Esophagus muscularis mucosa (tissue), 4 donors: ENCODE measurements at places on chromosomes 12 and 14.
A peak's percentile ranks its signal among the peaks of the same experiment; 100 is the strongest.

DNA sequence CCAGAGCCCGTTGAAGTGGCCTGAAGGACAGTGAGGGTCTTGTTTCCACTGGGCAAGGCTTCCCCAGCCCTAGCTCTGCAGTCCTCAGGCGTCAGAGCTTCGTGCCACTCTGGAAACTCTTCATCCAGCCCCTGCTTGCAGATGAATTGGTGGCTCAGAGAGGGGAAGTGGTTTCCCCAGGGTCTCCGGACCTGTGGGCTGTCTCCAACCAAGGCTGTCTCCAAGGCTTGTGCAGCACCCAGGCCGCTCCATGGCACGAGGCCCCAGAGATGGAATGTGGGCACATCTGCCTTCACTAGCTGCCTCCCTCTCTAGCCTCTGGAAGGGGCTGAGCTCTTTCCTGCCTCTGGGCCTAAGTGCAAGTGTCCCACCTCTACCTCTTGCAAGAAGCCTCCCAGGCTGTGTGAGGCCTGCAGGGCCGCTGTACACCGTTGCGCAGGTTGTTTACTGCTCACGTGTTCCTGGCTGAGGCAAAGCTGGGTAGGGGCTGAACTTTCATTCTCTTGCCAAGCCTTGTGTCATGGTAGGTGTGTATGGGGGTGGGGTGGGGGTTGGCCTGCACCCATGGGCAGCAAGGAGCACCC, 11.1 kb downstream of the RIN3 start:
- no peaks in the 10 kb centered on the region for H3K27me3 ChIP-seq
- no peak overlapping the region for H3K4me3 ChIP-seq
- peaks cover 22% of the 10 kb centered on the region for H3K4me1 ChIP-seq

DNA sequence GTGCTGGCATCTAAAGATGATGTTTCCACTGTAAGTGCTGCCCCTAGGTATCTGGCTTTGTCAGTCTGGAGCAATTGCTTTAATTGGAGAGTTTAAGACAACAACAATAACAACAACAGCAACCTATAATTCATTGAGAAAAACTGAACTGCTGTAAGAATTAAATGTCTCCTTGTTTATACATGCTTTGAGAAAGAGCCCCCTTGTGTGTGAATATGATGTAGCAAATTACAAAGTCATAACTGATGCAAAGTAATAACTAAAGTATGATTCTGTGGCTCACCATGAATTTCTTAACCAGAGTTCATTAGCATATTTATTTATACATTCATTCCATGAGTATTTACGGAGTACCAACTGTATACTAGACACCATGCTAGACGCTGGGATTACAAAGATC, 59.2 kb upstream of the PRIMA1 start:
- no peak overlapping the region for H3K4me3 ChIP-seq
- H3K4me1 ChIP-seq = peaks cover 5% of the 10 kb centered on the region
- no peak for DNase-seq
- H3K27ac ChIP-seq = no peak overlapping the region
- H3K27me3 ChIP-seq = no peaks in the 10 kb centered on the region

GRCh38 chr12:49961993-49962764, 507 bp downstream of the AQP5 start:
- no peaks in the 10 kb centered on the region for H3K36me3 ChIP-seq
- DNase-seq = no peak
- no peaks in the 10 kb centered on the region for H3K27me3 ChIP-seq

- no peak overlapping the region for H3K4me3 ChIP-seq
- peaks cover 51% of the 10 kb centered on the region for H3K4me1 ChIP-seq
- peak overlapping the region; percentile 84 for H3K27ac ChIP-seq
- H3K36me3 ChIP-seq = no peaks in the 10 kb centered on the region
- H3K27me3 ChIP-seq = no peaks in the 10 kb centered on the region
- DNase-seq = no peak
These were observed 171.4 kb downstream of the NDUFA12 start for GRCh38 chr12:94832105-94832504.

DNA sequence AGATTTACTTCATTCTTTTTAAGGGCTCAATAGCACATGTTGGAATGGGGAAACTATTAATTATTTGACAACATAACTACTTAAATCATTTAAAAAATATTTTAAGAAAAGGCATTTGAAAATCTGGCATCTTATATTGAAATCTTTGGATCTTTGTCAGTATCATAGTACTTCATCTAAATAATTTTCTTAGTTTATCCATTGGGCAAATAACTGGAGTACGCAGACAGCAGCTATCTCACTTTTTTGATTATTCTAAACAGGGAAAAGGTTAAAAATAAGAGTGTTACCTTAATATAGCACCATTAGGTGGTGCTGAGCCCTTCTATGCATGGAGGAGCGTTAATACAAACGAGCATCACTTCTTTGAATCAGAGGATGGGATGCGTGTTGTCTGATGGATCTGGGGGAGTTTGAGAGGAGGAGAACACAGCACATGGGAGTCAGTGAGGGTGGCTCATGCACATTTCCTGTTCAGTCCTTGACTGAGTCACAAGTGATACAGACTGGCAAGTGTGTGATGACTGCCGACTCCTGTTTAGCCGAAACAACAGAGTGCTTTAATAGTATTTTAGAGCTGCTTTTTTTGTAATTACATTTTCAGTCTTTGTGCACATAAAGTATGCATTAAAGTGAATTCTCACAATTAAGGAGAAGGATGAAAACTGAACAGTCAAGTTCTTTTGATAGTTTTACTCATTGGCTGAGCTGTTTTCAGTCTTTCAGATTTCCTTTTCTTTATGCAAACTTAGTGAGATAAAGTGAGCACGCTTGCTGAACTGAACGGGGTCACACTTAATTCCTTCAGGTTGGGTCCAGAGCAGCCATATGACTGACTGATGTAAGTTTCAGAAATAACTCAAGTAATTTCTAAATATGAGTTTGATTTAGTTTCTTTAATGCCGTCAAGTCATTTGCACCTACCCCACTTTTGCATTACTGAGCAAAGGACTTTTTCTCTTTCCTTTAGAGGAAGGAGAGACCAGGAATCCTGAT, 92.7 kb downstream of the DIP2B start:
- H3K4me3 ChIP-seq = no peak overlapping the region
- peaks cover 22% of the 10 kb centered on the region for H3K4me1 ChIP-seq
- H3K27ac ChIP-seq = no peak overlapping the region

DNA sequence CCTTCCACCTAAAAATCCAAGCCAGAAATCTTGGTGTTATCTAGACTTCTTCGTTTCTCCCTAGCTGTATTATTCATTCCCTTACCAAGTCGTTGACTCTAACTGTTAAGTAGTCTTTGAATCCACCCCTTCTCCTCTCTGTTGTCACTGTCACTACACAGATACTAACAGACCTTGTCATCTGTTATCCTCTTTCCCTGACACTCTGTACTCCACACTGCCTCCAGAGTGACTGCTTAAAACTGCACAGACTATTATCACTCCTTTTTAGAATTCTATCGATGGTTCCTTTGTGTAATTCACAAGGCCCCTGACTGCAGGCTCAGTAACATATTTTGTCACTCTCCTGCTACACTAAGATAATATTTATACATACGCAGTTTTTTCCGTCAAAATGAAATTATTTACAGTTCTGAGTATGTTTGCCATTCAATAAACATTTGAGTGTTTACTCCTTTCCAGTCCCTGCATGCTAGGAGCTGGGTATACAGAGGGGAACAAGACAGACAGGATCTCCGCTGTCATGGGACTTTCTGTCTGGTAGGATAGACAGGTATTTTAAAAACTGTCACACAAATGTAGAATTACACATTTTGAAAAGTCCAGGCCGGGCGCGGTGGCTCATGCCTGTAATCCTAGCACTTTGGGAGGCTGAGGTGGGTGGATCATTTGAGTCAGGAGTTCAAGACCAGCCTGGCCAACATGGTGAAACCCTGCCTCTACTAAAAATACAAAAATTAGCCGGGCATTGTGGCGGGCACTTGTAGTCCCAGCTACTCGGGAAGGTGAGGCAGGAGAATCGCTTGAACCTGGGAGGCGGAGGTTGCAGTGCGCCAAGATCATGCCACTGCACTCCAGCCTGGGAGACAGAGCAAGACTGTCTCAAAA, 3.8 kb downstream of the MARS1 start:
- H3K4me3 ChIP-seq = no peak overlapping the region
- no peak for DNase-seq
- H3K27ac ChIP-seq = no peak overlapping the region
- no peaks in the 10 kb centered on the region for H3K27me3 ChIP-seq
- H3K36me3 ChIP-seq = peaks cover 58% of the 10 kb centered on the region
- peaks cover 15% of the 10 kb centered on the region for H3K4me1 ChIP-seq

DNA sequence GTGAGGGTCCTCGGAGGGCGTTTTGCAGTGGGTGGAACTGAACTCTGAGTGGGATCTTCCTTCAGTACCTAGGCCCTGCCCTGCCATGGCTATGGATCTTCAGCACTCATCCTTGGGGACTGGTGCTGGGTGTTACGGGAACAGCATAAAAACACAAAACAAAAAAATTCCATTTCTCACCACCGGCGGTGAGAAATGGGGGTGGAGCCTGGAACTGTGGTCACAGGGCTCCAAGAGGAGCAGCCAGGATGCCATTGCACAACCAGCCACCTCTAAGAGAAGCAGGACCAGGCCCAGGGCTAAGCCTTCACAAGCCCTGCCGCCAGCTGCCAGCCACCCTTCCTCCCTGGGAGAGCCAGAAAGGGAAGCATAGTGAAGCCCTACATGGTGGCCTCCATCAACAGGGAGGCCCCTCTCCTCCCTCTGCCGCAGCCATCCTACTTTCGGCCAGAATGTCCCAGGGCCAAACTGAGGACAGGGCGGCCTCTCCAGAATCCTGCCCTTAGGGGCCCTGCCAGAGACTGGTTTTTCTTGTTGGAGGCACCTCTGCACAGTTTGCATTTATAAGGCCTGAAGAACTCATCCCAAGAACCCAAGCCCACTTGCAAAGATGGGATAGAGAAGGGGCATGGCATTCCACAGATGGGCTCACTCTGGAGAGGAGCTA, 76.5 kb downstream of the VCPKMT start:
- H3K36me3 ChIP-seq = no peaks in the 10 kb centered on the region
- peaks cover 20% of the 10 kb centered on the region for H3K4me1 ChIP-seq
- DNase-seq = no peak
- H3K4me3 ChIP-seq = no peak overlapping the region

DNA sequence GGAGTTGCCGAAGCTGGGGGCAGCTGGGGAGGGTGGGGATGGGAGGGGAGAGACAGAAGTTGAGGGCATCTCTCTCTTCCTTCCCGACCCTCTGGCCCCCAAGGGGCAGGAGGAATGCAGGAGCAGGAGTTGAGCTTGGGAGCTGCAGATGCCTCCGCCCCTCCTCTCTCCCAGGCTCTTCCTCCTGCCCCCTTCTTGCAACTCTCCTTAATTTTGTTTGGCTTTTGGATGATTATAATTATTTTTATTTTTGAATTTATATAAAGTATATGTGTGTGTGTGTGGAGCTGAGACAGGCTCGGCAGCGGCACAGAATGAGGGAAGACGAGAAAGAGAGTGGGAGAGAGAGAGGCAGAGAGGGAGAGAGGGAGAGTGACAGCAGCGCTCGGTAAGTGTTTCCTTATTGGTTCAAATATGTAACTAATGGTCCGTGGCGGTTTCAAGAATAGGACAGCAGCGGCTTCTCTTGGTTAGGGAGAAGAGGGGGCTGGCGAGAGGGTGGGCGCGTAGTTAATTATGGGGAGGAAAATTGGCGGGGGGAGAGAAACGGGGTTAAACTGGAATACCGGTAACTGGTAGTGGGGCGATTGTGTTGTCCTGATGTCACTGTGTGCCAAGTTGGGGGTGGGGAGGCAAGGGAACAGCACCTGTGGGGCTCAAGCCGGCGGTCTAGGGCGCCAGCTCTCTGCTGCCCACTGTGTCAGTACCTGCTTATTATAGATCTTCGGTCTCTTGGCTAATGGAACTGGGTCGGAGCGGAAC, 8.4 kb downstream of the HOXC8 start:
- H3K27me3 ChIP-seq = peaks cover 100% of the 10 kb centered on the region
- peaks cover 45% of the 10 kb centered on the region for H3K4me1 ChIP-seq
- no peaks in the 10 kb centered on the region for H3K36me3 ChIP-seq
- DNase-seq = no peak

DNA sequence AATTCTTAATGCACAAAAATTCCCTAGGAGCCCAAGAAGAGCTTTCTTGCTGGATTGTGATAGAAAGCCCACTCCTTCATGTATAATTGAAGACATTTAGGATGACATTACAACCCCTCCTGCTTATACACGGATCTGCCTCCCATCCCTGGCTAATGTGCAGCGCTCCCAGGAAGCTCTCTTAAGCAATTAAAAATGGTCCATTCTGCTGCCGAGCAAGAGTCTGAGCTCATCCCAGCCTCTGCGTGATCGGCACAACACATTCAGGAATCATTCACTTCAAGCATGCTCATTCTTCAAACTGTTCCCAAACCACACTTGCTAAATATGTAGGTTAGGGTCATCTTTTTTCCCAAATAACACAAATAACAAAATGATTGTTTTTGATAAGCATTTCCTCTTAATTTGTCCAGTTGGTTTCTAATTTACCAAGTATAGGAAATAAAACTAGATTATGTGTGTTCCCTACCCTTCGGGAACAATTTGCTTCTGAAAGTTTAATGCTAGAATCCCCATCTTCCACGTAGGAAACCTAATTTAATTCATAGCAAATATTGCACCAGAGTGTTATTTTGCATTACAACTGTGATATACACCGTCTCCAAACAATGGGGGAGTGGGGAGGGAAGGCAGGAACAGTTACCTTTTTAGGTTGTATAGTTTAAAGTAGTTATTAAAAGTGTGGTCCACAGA, 17.3 kb upstream of the TMEM233 start:
- no peak overlapping the region for H3K27ac ChIP-seq
- no peak overlapping the region for H3K4me3 ChIP-seq
- peak; percentile 8 for DNase-seq
- no peaks in the 10 kb centered on the region for H3K4me1 ChIP-seq
- no peaks in the 10 kb centered on the region for H3K36me3 ChIP-seq

DNA sequence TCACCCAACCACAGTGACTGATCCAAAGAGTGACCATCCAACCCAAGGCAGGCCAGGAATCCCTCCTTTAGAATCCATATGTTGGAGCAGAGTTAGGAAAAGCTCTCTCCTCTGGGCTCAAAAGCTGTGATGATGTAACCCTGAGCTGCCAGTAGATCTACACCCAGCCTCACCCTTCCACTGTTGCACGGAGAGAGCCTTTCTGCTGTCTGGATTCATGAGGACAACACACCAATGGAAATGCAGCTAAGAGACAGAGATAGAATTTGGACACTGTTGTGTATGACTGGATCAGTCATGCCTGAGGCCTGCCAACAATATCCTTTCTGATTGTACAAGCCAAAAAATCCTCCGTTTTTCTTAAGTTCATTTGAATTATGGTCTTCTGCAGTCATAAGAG, 4.4 kb upstream of the OR6J1 start:
- H3K27ac ChIP-seq = no peak overlapping the region
- H3K4me3 ChIP-seq = no peak overlapping the region
- H3K27me3 ChIP-seq = no peaks in the 10 kb centered on the region
- no peak for DNase-seq
